ENCODE measurements at places on chromosomes 7 and 10. TPM values are rescaled to one million over a fixed set of nuclear protein-coding genes. Genes with fewer than 3 reads are reported as not detected.
A peak's percentile ranks its signal among the peaks of the same experiment; 100 is the strongest.

GRCh38 chr7:89966067-89966664 is 188.1 kb upstream of the STEAP1 start:
- H3K27me3 ChIP-seq: no peaks in the 10 kb centered on the region
- H3K36me3 ChIP-seq: no peaks in the 10 kb centered on the region
- no peak overlapping the region for H3K4me3 ChIP-seq
- no peaks in the 10 kb centered on the region for H3K4me1 ChIP-seq

- no peak for DNase-seq
- no peak overlapping the region for H3K27ac ChIP-seq
- H3K36me3 ChIP-seq: no peaks in the 10 kb centered on the region
- H3K4me3 ChIP-seq: no peak overlapping the region
These were observed 30.1 kb downstream of the NEUROD6 start for GRCh38 chr7:31310321-31310935.

- peaks cover 31% of the 10 kb centered on the region for H3K4me1 ChIP-seq
- H3K36me3 ChIP-seq: no peaks in the 10 kb centered on the region
- no peaks in the 10 kb centered on the region for H3K27me3 ChIP-seq
- DNase-seq: no peak
- peak overlapping the region; percentile 77 for H3K27ac ChIP-seq
These were observed 63.1 kb downstream of the TMEM209 start for GRCh38 chr7:130141884-130142653.

- no peaks in the 10 kb centered on the region for H3K36me3 ChIP-seq
- DNase-seq: no peak
- H3K27me3 ChIP-seq: no peaks in the 10 kb centered on the region
- H3K27ac ChIP-seq: no peak overlapping the region
- no peak overlapping the region for H3K4me3 ChIP-seq
- H3K4me1 ChIP-seq: no peaks in the 10 kb centered on the region
These were observed 180.7 kb downstream of the BMPER start for GRCh38 chr7:34086064-34086463.

GRCh38 chr10:113594652-113595051 is 41.8 kb downstream of the HABP2 start:
- peaks cover 2% of the 10 kb centered on the region for H3K27me3 ChIP-seq
- no peak overlapping the region for H3K4me3 ChIP-seq
- DNase-seq: no peak

DNA sequence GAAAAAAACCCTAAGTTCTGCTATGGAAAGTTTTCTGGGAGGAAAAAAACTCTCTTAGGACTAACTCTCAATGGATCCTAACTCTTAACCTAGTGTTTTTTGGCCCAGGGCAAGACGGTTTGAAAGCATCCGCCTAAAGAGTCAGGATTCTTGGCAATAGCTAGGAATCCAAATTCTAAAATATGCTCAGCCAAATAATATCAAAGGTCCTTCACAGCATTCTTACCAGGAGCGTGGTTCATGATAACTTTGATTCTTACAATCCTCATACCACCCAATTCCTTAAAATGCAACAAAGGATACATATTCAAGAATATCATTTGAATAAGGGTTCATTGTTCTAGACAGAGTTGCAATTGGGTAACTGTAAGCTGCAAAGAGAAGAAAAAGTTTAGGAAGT is 21.3 kb downstream of the CPA1 start:
- no peak overlapping the region for H3K27ac ChIP-seq
- H3K4me1 ChIP-seq: no peaks in the 10 kb centered on the region
- no peak for DNase-seq
- no peaks in the 10 kb centered on the region for H3K36me3 ChIP-seq

DNA sequence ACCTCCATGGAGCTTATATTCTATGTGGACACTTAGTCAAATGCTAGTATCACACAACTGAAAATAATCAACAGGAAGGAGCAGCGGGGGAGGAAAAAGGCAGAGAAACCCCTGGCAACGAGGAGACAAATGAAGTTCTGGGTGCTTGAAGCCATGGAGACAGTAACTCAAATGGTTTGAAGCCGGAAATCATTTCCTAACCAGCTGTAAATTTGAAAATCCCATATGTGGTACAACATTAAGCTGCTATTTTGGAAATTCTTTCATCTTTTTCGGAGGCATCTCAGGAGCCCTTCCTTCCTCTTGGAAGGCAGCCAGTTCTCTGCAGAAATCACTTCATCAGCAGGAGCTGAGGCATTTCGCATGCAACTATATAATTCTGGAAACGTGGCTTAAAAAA is 91.4 kb downstream of the PPP1R3C start:
- no peak overlapping the region for H3K4me3 ChIP-seq
- no peaks in the 10 kb centered on the region for H3K36me3 ChIP-seq
- H3K27ac ChIP-seq: no peak overlapping the region
- peak; percentile 27 for DNase-seq
- no peaks in the 10 kb centered on the region for H3K27me3 ChIP-seq

GRCh38 chr10:43395571-43396060 is 13.4 kb downstream of the HNRNPF start:
- no peaks in the 10 kb centered on the region for H3K27me3 ChIP-seq
- H3K27ac ChIP-seq: peak overlapping the region; percentile 79
- peaks cover 21% of the 10 kb centered on the region for H3K36me3 ChIP-seq
- H3K4me1 ChIP-seq: peaks cover 32% of the 10 kb centered on the region
- no peak for DNase-seq

GRCh38 chr7:134737566-134738345 is 41.7 kb upstream of the CALD1 start:
- peak; percentile 98 for DNase-seq
- H3K27ac ChIP-seq: peak overlapping the region; percentile 95
- H3K36me3 ChIP-seq: no peaks in the 10 kb centered on the region
- no peaks in the 10 kb centered on the region for H3K27me3 ChIP-seq
- H3K4me1 ChIP-seq: peaks cover 43% of the 10 kb centered on the region

GRCh38 chr7:28747404-28747803 is 210.7 kb downstream of the TRIL start:
- no peak for DNase-seq
- H3K27ac ChIP-seq: no peak overlapping the region
- no peak overlapping the region for H3K4me3 ChIP-seq
- H3K36me3 ChIP-seq: no peaks in the 10 kb centered on the region

DNA sequence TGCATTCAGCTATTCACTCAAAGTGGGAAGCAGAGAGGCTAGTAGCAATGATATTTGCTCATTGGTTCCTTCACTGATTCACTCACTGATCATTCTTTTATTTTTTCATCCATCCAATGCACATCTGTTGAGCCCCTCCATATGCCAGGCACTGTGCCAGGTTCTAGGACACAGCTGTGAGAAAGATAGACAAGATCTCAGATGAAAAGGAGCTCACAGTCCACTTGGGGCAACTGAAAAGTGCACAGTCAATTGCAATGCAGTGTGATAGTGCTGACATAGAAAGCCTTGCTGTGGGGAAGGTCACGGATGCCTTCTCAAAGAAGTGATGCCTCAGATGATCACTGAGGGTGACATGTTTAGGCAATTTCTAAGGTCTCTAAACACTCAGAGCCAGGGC is 262.3 kb downstream of the PTEN start:
- H3K4me3 ChIP-seq: no peak overlapping the region
- H3K27ac ChIP-seq: no peak overlapping the region
- no peaks in the 10 kb centered on the region for H3K27me3 ChIP-seq

- no peaks in the 10 kb centered on the region for H3K4me1 ChIP-seq
- no peaks in the 10 kb centered on the region for H3K36me3 ChIP-seq
- no peak for DNase-seq
- no peak overlapping the region for H3K4me3 ChIP-seq
These were observed 4.2 kb upstream of the IKZF1 start for GRCh38 chr7:50300336-50300735.

GRCh38 chr10:63843107-63843506 is 321.9 kb downstream of the REEP3 start:
- DNase-seq: no peak
- H3K4me1 ChIP-seq: no peaks in the 10 kb centered on the region
- H3K4me3 ChIP-seq: no peak overlapping the region

- H3K27ac ChIP-seq: no peak overlapping the region
- H3K27me3 ChIP-seq: no peaks in the 10 kb centered on the region
- no peak overlapping the region for H3K4me3 ChIP-seq
- peaks cover 15% of the 10 kb centered on the region for H3K4me1 ChIP-seq
- no peaks in the 10 kb centered on the region for H3K36me3 ChIP-seq
These were observed 7.7 kb downstream of the MDFIC start for GRCh38 chr7:114929570-114929969.

DNA sequence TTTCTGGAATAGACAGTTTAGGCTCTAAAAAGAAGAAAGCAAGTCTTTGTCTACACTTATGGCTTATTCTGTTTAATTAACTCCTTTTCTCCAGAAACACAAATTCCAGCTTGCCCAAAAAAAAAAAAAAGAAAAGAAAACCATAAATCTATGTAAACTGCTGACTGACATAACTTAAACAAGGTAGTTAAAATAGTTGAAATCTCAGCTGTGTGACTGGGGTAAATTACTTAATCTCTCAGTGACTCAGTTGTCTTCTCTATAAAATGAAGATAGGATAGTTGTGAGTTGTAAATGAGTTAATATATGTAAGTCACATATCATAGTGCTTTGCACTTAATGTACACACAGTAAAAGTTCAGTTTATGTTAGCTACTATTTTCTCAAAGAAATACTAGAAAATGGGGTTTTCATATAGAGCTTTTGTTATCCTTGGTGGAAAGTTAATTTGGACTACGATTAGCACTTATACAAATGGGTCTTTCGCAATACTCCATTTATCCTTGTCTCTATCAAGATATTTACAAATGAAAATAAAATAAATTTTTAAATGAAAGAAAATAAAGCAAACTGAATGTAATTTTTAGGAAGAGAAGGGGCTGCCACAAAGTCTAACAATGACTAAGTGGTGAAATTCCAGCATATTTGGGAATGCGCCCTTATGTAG is 200.9 kb downstream of the MBL2 start:
- no peak overlapping the region for H3K27ac ChIP-seq
- no peak overlapping the region for H3K4me3 ChIP-seq
- no peaks in the 10 kb centered on the region for H3K27me3 ChIP-seq
- no peaks in the 10 kb centered on the region for H3K4me1 ChIP-seq
- no peaks in the 10 kb centered on the region for H3K36me3 ChIP-seq

DNA sequence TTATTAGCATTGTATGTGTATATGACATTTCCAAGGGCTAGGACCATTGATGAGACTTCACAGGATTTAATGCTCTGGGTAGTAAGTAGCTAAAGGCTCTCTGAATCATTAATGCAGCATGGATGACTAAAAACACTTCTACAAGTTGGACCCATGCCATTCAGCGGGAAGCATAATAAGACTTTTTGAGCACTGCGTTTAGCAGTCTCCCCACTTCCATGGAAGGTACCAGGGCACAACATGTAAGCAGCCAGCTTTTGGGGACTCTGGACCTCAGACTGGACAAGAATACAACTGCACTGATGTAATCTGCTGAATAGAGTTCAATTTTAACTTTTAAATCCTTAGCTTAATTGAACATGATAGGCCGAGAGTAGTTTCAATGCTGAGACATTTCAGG is 191.7 kb upstream of the IMMP2L start:
- no peaks in the 10 kb centered on the region for H3K36me3 ChIP-seq
- no peak overlapping the region for H3K4me3 ChIP-seq
- no peaks in the 10 kb centered on the region for H3K4me1 ChIP-seq
- H3K27me3 ChIP-seq: no peaks in the 10 kb centered on the region

GRCh38 chr10:13276749-13277365 is 23.0 kb downstream of the PHYH start:
- H3K4me3 ChIP-seq: no peak overlapping the region
- no peaks in the 10 kb centered on the region for H3K27me3 ChIP-seq
- DNase-seq: no peak
- no peaks in the 10 kb centered on the region for H3K36me3 ChIP-seq
- no peaks in the 10 kb centered on the region for H3K4me1 ChIP-seq
- no peak overlapping the region for H3K27ac ChIP-seq

GRCh38 chr10:98308669-98309365 is 40.8 kb upstream of the LOXL4 start:
- peaks cover 8% of the 10 kb centered on the region for H3K4me1 ChIP-seq
- no peak for DNase-seq
- H3K27me3 ChIP-seq: peaks cover 6% of the 10 kb centered on the region
- H3K36me3 ChIP-seq: no peaks in the 10 kb centered on the region
- H3K4me3 ChIP-seq: peak overlapping the region; percentile 40

- H3K4me1 ChIP-seq: no peaks in the 10 kb centered on the region
- H3K36me3 ChIP-seq: peaks cover 14% of the 10 kb centered on the region
- DNase-seq: no peak
- H3K27me3 ChIP-seq: no peaks in the 10 kb centered on the region
- H3K4me3 ChIP-seq: no peak overlapping the region
- no peak overlapping the region for H3K27ac ChIP-seq
These were observed 22.2 kb downstream of the SLC37A3 start for GRCh38 chr7:140375892-140376730.

- H3K27ac ChIP-seq: no peak overlapping the region
- H3K27me3 ChIP-seq: no peaks in the 10 kb centered on the region
- H3K4me1 ChIP-seq: peaks cover 4% of the 10 kb centered on the region
- no peaks in the 10 kb centered on the region for H3K36me3 ChIP-seq
- no peak overlapping the region for H3K4me3 ChIP-seq
These were observed 159.7 kb downstream of the SGMS1 start for GRCh38 chr10:50464004-50464409.

Gene BLVRA
- total RNA-seq: 48.9 TPM

Gene FAM200A
- 4.7 TPM for total RNA-seq

Gene AGK
- 29.9 TPM for total RNA-seq

Gene THSD7A
- total RNA-seq: 3.5 TPM

Gene GTF2IRD1
- 20.4 TPM for total RNA-seq

Gene DCLRE1C
- total RNA-seq: 10.1 TPM

Gene FGF8
- 0.61 TPM for total RNA-seq

Gene MSMB
- total RNA-seq: not detected

Gene ATOH7
- 0.19 TPM for total RNA-seq

Gene MKX
- total RNA-seq: 3.9 TPM

Gene ADAM8
- 1.7 TPM for total RNA-seq

Gene ASNS
- 155 TPM for total RNA-seq

Gene GRID2IP
- total RNA-seq: 0.07 TPM
